A549 (cell line): ENCODE measurements at places on chromosomes 3 and 15.

- DNase-seq = no peak
Measured at GRCh38 chr3:141440942-141441341, 45.9 kb upstream of the RASA2 start.

- DNase-seq = no peak
Measured at GRCh38 chr15:58608711-58609110, 140.8 kb downstream of the ADAM10 start.

DNA sequence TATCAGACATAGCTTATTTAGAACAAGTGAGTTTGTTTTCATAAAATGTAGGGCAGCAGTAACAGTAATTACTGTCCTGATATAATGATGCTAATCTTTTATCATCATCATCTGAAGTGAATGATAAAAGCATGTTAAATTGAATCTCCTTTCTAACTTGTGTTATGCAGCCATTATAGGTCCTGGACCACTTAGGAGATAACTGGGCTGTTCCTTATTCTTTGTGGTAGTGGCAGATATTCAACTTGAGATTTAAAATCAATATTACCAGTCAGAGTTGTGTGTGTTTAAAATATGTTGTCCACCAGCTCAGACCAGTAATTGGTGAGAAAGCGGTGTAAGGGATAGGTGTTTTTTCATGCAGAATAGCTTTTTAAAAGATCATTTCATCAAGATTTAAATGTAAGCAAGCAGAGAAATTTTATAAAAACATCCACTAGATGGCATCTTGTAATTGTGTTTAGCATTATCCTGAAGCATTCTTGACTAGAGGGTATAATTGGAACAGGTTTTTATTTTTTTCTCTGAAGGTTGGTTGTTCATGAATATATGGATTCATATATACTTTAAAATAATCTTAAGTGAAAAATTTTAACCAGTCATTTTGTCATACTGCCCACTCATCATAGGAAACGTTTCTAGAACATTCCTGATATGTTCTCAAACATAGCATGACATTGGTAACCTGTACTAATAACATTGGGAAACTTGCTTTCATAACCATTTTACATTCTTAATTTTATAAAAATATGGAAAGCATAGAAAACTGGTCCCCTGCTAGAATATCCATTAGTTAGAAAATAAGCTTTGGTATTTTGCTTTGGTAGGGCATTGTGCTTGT, 153.9 kb downstream of the BBX start:
- peak; percentile 16 for DNase-seq

DNA sequence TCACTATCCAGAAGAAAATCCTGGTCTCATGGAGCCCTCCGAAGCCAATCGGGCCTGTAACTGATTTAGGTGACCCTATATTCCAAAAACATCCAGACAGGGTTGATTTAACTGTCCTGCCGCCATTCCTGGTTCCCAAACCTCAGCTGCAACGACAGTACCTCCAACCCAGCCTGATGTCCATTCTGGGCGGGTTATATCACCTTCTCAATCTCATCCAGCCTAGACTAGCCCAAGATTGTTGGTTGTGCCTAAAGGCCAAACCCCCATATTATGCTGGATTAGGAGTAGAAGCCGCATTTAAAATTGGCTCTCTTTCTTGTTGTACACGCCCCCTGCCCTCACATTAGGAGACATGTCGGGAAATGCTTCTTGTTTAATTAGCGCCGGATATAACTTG, 36.7 kb downstream of the ZBTB11 start:
- no peak for DNase-seq

DNA sequence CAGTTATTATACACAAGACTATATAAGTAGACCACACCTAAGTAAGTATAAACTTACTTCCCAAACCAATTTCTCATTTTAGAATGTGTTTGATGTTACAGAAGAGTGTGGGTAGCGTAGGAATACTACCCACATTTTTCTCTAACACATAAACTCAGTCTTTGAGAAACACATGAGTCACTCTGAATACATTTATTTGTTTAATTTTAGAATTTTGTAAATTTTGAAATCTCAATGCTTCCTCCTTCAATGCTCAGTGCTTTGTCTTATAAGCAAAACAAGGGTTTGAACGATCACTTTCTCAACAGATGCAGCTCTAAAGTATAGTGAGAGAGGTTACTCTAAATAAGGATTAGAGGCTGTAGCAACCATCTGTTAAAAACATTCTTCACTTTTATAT, 700.8 kb downstream of the SI start:
- no peak for DNase-seq

DNA sequence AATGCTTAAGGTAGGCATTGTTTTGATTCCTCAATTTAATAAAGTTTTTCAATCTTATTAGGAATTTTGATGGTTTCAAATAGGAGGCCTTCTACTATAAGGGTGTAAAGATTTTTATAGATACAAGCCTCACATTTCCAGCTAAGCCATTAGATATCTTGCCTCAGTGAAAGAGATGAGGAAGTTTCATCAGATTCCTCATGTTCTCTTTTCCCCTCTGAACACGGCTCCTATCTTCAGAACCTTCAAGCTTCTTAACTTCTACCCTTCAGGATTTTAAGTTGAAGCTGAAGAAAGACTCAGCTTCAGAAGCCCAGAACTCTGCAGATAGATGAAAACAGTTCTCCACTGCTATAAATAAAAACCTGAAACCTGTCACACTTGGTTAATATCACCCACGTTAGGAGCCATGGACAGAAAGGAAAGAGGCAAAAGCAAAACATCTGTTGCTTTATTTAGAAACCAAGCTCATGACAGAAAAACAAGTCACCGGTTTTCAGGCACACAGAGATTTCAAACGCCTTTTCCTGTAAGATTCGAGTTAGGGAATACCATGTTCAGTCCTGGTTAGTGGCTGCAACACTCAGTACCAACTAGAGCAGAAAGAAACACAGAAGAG, 82.2 kb upstream of the GOLGA8B start:
- DNase-seq = no peak

- no peak for DNase-seq
Measured at GRCh38 chr3:71492974-71493771, 90.4 kb downstream of the FOXP1 start.

GRCh38 chr3:58335652-58335947, 2.9 kb downstream of the PXK start:
- no peak for DNase-seq

- no peak for DNase-seq
Measured at GRCh38 chr3:193335031-193335430, 43.5 kb downstream of the ATP13A5 start.

DNA sequence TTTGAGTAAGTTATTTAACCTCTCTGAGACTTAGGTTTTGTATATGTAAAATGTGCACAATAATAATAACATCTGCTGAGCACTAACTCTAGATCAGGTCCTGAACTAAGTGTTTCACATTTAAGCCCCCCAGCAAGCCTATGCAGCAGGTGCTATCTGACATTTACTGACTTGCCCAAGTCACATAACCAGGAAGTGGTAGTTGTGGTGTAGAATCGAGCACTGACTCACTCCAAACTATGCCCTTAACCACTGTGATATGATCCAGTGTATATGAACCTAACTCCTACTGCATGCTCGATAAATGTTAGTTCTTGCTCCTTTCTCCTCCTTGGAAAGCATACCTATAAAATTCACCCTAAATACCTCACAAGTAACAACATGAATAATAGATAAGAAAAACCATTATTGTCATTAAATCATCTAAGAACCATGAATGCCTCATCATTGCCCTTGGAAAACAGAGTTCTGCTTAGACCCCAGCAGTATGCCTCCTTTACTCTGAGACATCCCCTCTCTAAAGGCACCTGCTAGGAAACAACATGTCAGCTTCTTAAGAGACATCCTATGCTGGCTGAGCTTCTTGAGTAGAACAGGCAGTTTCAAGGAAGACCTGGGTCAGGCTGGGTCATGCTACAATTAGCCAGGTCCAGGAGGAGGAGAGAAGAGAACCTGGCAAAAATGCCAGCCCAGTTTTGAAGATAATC, 3.0 kb upstream of the SHC4 start:
- no peak for DNase-seq

DNA sequence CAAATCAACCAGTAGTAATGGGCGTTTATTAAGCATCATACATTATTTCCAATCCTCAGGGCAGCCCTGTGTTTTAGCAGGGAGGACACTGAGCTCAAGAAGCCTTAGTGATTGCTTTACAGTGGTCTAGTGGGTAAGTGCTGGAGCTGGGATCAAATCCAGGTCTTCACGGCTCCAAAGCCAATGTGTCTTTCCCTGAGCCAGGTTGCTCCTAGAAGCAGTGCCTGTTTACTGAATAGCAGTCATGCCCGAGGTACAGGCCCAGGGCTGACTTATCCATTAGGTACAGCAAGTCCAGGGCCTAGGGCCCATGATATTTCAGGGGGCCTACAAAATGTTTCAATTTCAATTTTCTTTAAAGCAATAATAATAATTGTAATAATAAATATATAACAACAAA, 9.6 kb upstream of the SMAD6 start:
- DNase-seq = no peak

DNA sequence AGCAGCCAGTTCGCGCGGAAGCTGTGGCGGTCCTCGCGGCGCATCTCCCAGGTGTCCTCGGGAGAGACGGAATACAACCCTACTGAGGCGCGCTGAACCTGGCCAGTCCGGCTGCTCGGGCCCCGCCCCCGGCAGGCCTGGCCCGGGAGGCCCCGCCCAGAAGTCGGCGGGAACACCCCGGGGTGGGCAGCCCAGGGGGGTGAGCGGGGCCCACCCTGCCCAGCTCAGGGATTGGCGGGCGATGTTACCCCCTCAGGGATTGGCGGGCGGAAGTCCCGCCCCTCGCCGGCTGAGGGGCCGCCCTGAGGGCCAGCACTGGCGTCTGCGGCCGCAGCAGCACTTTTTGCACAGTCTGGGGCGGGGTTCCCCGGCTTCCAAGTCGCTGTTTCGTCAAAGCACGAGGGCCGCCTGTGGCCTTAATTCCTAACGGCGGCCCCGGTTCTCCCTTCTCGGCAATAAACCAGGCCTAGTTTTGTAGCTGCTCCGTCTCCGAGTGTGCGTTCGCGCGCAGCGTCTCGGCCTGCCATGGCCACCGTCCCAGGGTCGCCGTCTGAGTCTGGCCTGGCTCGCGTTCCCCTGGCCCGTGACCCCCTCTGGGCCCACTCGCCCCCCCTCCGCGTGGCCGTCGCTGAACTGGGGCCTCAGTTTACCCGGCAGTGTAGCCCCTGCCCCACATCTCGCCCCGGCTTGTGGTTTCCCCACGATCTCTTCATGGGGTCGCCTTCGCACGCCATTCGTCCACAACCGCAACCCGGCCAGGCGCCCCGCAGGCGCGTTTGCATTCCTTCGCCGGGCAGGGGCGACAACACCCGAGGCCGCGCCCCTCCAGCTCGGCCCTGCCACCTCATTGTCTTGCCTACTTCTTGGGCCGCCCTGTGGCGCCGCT, 30.0 kb downstream of the NBEAL2 start:
- no peak for DNase-seq

DNA sequence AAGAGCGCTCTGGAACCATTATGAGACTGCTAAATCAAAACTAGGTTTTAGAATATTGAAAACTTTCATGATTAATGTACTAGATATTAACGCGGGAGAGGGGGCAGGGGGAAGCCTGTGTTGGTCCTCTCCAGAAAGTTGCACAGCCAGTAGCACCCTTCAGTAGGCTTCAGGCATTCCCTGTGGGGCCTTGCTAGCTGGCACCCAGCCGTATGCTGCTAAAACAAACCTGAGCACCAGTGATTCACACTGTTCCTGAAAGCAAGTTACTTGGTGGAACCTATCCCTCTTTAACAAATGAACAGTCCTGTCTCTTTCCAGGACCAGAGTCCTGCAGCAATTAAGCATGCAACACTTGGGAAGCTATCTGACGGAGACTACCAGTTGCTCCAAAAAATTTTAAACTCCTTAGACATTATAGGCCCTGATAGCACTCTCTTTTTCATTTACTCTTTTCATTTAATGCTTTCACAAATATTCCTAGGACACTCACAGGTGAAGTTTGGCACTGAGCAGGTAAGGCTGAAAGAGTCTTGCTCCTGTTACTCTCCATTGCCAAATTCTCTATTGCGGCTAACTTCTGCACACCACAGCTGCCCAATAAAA, 1.2 kb upstream of the ATRIP start:
- no peak for DNase-seq

DNA sequence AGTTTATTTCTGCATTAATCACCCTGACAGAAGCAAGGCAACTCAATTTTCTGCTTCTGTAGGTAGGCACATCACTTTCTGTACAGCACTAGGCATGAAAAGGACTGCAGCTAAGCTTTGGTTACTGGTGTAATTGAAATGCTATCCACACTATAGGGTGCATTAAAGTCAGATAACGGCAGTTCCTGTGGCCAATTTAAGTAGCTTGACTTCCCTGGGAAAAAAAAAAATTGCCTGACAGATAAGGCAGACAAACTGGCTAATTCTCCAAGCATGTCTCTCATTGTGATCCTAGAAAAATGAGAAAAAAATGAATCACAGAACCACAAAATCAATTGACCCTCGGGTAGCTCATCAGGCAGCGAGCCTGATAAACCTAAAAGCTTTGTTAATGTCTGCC, 151.4 kb downstream of the MEIS2 start:
- no peak for DNase-seq

GRCh38 chr3:63279005-63279841, 1.1 kb downstream of the SYNPR start:
- DNase-seq = no peak

DNA sequence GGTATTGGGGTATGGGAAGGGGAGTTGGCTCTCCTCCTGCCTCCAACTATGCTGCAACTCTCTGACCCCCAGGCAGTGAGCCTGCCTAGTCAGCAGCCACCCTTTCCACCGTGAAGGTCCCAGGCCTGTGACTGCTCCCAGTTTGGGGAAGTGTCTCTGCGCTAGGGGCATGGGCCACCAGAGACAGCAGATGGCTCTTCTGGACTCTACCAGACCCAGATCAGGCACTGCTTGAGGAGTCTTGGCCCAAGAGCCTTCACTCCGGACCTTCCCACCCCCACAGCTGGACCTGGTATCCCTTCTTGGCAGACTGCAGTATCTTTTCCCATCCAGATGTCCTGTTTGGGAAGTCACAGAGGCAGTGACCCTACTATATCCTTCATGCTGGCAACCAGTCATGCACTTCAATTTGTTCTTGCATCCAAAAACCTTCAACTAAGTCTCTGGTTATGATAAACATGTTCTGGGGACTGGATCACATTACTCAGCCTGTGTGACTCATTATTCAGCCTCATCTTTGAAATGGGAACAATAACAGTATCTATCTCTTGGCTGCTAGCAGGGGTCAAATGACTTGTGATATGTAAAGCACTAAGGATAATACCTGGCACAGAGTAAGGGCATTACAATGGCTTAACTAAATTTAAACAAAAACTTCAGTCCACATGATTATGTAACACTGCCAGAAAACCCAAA, 62.7 kb downstream of the POMGNT2 start:
- DNase-seq = no peak

GRCh38 chr3:71318458-71318827, 265.1 kb downstream of the FOXP1 start:
- no peak for DNase-seq

GRCh38 chr15:67076147-67076843, 10.9 kb downstream of the SMAD3 start:
- peak; percentile 76 for DNase-seq

- DNase-seq = no peak
Measured at GRCh38 chr15:69813881-69814280, 283.8 kb downstream of the TLE3 start.

GRCh38 chr3:102189956-102190723, 244.7 kb upstream of the ZPLD1 start:
- no peak for DNase-seq

GRCh38 chr15:32957219-32957618, 237.3 kb downstream of the FMN1 start:
- no peak for DNase-seq
